ENCODE measurements at places on chromosomes 7 and 10.

DNA sequence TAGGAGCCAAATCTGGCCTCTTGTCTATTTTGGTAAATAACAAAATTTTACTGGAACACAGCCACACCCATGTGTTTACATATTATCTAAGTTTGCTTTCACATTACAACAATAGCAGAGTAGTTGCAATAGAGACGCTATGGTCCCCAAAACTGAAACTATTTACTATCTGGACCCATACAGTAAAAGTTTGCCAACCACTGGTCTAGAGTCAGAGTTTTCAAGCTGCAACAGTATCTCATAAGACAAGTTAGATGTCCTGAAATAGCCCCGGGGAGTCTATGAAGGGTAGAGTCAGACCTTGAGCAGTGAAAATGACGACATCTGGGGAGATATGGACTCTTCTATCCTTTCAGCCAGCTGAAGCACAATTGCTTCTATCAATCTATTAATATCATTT, 74.2 kb downstream of the CTNNA3 start:
- no peak for DNase-seq

DNA sequence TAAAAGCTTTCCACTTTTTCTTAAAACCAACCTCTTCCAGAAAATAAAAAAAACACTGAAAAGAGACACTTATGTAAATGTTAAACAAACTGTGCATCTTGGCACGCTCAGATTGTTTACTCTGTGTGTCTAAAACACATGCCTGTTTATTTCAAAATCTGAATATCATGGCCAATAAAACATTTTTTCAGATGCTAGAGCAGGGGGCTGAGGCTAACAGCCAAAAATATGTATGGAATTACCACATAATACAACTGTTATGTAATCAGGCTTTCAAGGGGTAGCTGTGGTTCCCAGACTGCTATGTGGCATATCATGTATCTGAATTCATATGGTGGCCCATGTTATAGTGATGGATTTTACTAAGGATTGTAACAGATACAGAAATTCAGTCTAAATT, 130.4 kb downstream of the HIBADH start:
- no peak for DNase-seq

DNA sequence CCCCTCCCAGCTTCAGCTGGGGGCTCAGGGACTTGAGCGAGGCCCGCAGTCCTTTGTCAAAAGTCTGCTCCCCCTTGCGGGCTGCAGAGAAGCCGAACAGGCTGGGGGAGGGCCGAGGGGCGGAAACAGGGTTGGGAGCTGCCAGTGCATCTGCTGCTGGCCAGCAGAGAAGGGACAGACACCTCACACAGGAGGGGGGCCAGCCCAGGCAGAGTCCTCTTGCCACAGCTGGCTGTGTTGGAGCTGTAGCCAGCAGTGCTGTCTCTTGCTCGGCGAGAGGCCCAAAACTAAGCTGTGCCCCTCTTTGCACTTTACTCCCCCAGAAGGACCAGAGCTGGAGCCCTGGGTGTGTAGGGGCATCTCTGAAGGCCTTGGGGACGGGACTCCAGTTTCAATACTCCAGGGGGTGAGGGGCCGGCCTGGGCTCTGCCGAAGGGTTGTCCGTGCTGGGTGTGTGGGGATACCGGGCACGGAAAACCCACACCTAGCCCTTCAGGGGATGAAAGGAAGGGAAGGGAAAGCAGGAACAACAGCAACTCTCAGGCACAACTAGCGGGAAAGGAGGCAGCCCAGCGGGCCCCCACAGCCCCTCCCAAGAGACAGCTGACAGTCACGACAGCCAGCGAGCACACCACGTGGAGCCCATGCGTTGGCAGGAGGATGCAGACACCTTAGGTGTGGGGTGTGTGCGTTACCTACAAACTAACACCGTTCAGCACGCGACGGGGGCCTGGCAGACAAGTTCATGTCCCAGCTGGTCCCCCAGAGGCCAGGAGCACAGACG, 17.8 kb downstream of the YKT6 start:
- no peak for DNase-seq

GRCh38 chr10:42932735-42933447, 144.0 kb upstream of the RET start:
- DNase-seq = peak; percentile 72

GRCh38 chr10:48251525-48252353, 22.8 kb downstream of the FRMPD2 start:
- no peak for DNase-seq

DNA sequence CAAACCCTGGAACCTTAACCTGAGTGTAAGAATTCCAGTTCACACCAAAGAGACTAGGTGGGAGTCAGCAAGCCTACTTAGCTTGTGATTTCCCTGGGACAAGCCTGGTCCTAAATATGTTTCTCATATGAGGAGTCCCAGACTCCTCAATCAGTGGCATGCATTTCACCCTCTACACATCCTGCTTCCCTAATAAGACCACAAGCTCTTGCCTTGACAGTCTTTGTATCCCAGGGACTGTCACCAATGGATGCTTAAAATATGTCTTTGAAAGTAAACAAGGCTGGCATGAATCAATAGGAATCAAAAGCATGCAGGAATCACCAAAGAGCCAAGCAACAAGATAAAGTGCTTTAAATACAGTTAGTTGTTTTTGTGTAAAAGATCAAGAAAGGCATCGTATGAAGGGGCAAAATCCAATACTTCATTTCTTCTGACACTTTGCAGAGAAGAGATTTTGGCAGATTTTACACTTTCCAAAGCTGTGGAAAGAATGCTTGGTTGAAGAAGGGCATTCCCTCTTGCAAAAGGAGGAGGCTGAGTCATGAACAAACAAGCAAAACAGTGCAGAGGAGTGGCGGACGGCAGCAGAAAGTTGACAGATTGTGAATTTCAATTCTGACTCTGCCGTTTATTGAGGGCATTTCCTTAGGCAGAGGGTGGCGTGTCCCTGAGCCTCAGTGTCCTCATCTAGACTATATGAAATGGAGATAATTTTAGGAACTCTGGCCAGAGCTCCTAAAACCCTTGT, 8.5 kb upstream of the NFE2L3 start:
- DNase-seq = no peak

GRCh38 chr10:43573250-43574000, 991 bp downstream of the ZNF239 start:
- no peak for DNase-seq
